Adrenal gland (tissue), 19 donors: ENCODE measurements at places on chromosomes 11 and 22.

GRCh38 chr11:61980783-61981541, 13.5 kb upstream of the FTH1 start:
- no peaks in the 10 kb centered on the region for H3K36me3 ChIP-seq
- no peak overlapping the region for H3K4me3 ChIP-seq
- H3K27me3 ChIP-seq = no peaks in the 10 kb centered on the region

DNA sequence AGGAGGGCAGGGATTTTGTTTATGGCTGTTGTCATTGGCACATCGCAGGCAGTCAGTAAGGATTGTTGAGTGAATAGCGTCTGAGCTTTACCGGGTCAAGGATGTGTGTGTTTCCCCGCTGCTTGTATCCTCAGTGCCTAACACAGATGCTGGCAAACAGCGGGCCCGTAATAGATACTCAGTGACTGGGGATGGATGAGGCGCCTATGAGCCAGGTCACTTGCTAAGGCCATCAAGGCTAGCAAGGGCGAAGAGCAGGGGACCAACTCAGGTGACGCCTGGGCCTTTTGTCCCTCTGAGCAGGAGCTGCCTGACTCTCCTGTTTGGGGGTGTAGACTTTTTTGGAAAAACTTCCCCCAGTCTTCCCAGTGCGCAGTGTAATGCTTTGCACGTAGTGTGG, 118.1 kb downstream of the HIPK3 start:
- H3K27ac ChIP-seq = no peak overlapping the region
- no peak overlapping the region for H3K4me3 ChIP-seq
- H3K4me1 ChIP-seq = no peaks in the 10 kb centered on the region
- peaks cover 34% of the 10 kb centered on the region for H3K27me3 ChIP-seq
- no peak for DNase-seq
- no peaks in the 10 kb centered on the region for H3K36me3 ChIP-seq

- no peak overlapping the region for H3K4me3 ChIP-seq
- no peak for DNase-seq
- no peak overlapping the region for H3K27ac ChIP-seq
- no peaks in the 10 kb centered on the region for H3K4me1 ChIP-seq
These were observed 24.0 kb downstream of the PLAAT3 start for GRCh38 chr11:63590024-63590788.

DNA sequence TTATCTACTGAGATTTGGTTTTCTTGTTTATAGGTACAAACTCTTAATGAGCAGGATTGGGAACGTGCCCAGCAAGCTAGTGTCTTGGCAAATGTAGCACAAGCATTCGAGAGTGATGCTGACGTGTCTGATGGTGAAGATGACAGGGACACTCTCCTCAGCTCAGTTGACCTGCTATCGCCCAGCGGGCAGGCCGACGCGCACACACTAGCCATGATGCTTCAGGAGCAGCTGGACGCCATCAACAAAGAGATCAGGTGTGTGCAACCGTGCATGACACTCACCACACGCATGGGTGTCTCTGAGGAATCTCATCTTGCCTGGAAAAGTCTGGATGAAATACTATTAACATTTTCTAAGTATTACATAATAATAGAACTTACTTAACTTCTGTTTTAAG, 54.7 kb upstream of the CTTN start:
- DNase-seq = no peak
- no peak overlapping the region for H3K4me3 ChIP-seq
- peaks cover 68% of the 10 kb centered on the region for H3K36me3 ChIP-seq
- no peaks in the 10 kb centered on the region for H3K27me3 ChIP-seq
- no peaks in the 10 kb centered on the region for H3K4me1 ChIP-seq

GRCh38 chr22:39341179-39341578, 8.6 kb upstream of the SYNGR1 start:
- H3K27ac ChIP-seq = no peak overlapping the region
- no peaks in the 10 kb centered on the region for H3K36me3 ChIP-seq
- DNase-seq = no peak
- H3K4me1 ChIP-seq = no peaks in the 10 kb centered on the region
- no peak overlapping the region for H3K4me3 ChIP-seq

- no peaks in the 10 kb centered on the region for H3K27me3 ChIP-seq
- H3K4me3 ChIP-seq = no peak overlapping the region
- H3K27ac ChIP-seq = no peak overlapping the region
- no peaks in the 10 kb centered on the region for H3K36me3 ChIP-seq
These were observed 135.6 kb downstream of the ST3GAL4 start for GRCh38 chr11:126491092-126491491.

DNA sequence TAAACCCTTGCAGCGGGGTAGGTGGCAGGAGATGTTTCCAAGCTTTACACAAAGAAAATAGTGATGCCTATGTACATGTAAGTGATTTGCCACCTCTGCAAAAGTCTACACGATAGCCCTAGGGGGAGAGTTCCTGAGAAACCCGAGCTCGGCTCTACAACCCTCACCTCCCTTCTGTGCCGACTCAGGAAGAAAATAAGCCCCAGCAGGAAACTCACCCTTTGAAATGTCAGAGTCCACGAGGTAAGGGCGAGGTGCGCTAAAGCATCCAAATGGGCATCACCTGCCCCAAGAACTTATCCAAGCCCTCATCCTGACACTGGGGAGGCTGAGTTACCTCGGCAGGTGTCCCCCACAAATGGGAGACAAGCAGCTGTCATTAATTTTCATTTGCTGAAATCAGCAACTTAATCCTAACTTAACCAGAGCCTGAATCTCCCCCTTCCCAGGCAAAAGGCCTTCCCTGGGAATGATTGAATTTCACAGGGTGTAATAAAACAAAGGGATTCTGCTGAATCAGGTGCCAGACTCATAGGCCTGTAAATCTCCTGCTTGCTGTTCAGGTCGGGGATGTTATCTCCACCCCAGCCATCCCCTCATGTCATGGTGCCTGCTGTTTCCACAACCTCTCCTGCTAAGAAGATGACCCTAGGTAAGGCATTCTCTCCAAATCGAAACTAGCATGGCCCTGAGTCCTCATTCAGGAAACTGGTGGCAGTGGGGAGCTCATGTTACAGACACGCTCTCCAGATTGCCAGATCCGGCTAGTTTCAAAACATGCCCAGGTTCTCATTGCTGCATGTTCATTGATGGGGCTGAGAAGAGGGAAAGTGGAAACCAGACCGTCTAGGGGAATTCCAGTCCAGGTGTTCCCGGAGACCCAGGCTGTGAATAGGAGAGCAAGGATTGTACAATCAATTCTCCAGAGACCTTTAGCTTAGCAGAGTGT, 105.3 kb upstream of the KIRREL3 start:
- H3K27ac ChIP-seq = no peak overlapping the region
- no peak overlapping the region for H3K4me3 ChIP-seq
- H3K4me1 ChIP-seq = no peaks in the 10 kb centered on the region
- H3K36me3 ChIP-seq = no peaks in the 10 kb centered on the region

- no peaks in the 10 kb centered on the region for H3K27me3 ChIP-seq
- DNase-seq = no peak
- no peak overlapping the region for H3K27ac ChIP-seq
These were observed 1279.3 kb downstream of the BRD1 start for GRCh38 chr22:48548391-48548790.

- peaks cover 10% of the 10 kb centered on the region for H3K4me1 ChIP-seq
- no peak overlapping the region for H3K27ac ChIP-seq
- no peaks in the 10 kb centered on the region for H3K36me3 ChIP-seq
- no peaks in the 10 kb centered on the region for H3K27me3 ChIP-seq
- H3K4me3 ChIP-seq = no peak overlapping the region
- no peak for DNase-seq
These were observed 108.0 kb downstream of the MAML2 start for GRCh38 chr11:96234866-96235441.

DNA sequence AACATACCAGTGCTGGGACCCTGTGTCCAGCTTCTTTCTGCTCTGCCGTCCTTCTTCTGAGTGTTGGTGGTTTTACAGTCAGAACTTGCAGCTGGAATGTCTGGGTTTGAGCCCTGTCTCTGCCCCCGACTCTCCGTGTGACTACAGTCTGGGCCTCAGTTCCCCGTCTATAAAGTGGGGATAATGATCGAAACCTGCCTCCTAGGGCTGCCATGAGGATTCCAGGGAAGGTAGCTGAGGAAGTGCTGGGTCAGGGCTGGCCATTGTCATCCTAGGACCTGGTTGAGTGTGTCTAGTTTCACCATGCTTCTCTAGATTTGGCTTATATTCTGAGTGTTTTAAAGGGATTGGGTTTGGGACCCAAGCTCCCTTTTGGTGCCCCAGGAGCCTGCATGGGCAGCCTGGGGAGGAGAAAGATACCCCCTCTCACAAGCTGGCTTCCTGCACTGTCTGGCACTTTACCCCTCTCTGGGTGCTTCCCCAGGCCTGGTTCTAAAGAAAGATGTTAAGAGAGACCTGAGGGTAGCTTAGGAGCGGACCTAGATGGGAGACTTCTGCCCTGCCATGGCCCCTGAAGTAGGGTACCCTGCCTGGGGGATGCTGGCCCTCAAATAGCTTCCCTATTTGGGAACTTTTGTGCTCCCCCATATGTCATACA, 49.9 kb downstream of the TSPAN18 start:
- H3K4me3 ChIP-seq = no peak overlapping the region
- peaks cover 11% of the 10 kb centered on the region for H3K4me1 ChIP-seq
- H3K27me3 ChIP-seq = no peaks in the 10 kb centered on the region
- H3K27ac ChIP-seq = peak overlapping the region; percentile 50
- no peaks in the 10 kb centered on the region for H3K36me3 ChIP-seq

DNA sequence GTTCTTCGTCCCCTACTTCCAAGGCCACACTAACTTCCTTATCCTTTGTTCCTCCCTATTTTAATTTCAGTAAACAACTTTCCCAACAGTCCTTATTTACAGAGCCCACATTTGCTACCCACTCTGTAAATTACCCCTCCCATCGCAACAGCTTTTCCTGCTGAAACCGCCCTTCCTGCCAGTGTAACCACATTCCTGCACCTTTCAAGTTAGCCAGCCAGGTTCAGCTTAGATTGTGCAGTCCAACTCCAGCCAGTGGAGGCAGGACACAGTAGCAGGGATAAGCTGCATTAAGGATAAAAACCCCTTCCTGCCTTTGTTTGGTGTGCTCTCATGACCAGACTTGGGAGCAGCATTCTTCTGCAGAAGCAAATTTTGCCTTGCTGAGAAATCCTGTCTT, 768.3 kb upstream of the ARHGAP42 start:
- no peak overlapping the region for H3K27ac ChIP-seq
- no peak overlapping the region for H3K4me3 ChIP-seq
- H3K36me3 ChIP-seq = no peaks in the 10 kb centered on the region
- DNase-seq = no peak
- no peaks in the 10 kb centered on the region for H3K27me3 ChIP-seq
- H3K4me1 ChIP-seq = no peaks in the 10 kb centered on the region

DNA sequence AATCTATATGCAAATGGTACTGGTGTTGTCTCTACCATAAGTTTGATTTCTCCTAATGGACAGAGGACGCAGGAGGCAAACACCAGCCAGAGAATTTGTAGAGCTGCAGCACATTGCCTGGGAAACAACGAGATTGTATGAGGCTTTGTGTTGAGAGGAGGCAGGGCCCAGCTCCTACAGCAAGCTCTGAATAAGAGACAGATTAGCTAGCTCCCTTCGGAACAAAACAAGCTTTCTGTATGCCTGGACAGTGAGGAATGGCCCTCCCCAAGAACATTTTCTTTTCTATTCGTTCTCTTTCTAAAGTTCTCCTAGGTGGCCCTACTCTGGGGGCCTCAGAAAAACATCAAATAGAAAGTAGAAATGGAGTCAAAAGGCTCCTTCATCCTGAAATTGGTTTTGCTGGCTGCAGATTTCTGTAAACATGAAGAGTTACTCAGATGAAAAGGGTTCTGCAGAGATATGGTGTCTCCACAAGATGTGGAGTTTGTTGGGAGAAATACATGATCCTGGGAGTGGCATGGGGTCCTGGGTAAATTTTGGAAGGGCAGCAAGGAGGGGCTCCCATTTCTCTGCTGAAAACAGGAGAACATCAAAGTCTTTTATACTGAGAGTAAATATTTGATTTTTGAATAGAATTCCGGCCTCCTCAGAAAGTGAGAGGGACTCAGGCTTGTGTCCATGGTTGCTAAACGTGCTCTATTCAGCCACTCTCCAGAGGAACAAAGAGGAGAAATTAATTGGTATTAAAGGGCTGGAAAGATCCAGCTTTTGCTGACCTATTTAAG, 6.8 kb upstream of the HEPACAM start:
- H3K27ac ChIP-seq = no peak overlapping the region
- no peak for DNase-seq

DNA sequence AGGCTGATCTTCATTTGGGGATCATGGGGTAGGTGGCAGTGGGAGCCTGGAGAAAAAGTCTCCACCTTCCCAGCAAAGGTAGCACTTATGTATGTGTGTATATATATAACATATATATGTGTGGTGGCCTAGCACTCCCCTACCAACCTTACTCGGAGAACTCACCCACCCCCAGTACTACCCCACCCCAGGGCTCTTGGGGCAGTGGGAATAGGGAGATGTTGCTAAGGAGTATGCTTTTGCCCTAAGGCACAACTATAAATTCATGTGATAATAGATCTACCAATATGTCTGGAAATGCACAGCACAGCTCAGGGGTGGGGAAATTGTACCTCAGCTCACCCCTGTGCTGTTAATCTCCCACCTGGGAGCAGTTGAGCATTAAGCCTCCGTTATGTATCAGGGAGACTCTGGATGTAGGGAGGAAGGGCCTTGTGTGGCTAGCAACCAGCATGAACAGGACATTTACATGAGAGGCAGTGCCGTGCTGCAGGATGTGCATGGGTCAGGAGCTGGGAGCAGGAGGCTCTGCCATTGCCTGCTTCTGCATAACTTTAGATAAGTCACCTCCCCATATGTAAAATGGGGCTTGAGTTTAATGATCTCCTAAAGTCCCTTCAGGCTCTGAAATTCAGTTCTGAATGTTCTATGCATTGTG, 57.3 kb downstream of the C11orf91 start:
- H3K4me3 ChIP-seq = no peak overlapping the region
- H3K36me3 ChIP-seq = no peaks in the 10 kb centered on the region
- DNase-seq = no peak
- no peaks in the 10 kb centered on the region for H3K4me1 ChIP-seq

DNA sequence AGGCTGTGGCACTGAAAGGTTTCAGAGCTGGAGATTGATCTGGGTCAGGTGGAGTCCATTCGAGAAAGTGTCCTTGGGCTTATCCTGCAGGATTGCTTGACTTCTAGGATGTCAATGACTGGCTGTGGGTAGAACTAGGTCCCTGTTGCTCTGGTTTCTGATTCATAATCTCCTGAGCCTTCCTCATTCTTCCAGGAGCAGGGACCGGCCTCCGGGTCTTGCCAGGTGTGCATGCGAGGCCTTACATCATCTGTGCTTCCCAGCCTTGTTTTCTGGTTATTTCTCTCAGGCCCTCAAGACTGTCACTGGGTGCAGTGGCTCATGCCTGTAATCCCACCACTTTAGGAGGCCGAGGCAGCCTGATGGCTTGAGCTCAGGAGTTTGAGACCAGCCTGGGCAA, 33.3 kb upstream of the SORL1-AS1 start:
- no peaks in the 10 kb centered on the region for H3K36me3 ChIP-seq
- H3K4me1 ChIP-seq = no peaks in the 10 kb centered on the region
- no peak overlapping the region for H3K27ac ChIP-seq

DNA sequence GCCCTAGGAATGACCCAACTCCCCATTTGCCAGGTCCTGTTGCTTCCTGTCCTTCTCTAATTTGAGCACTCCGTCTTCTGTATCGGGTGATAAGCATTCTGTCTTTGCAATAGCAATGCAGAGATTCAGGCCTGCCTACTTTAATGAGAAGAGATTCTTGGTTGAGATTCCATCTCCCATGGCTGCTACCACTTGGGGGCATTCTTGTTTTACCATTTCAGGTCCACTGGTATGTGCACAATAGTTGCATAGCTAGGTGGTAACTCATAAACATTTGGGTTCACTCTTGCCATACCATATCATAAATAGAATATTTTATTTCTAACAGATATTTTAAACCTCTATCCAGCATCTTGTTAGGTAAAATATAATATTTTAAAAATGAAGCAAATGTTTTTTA, 34.4 kb upstream of the CALCB start:
- H3K4me3 ChIP-seq = no peak overlapping the region
- DNase-seq = no peak
- H3K4me1 ChIP-seq = no peaks in the 10 kb centered on the region
- H3K27me3 ChIP-seq = no peaks in the 10 kb centered on the region
